ENCODE measurements at places on chromosomes 2 and 18. TPM values are rescaled to one million over a fixed set of nuclear protein-coding genes. Genes with fewer than 3 reads are reported as not detected.

DNA sequence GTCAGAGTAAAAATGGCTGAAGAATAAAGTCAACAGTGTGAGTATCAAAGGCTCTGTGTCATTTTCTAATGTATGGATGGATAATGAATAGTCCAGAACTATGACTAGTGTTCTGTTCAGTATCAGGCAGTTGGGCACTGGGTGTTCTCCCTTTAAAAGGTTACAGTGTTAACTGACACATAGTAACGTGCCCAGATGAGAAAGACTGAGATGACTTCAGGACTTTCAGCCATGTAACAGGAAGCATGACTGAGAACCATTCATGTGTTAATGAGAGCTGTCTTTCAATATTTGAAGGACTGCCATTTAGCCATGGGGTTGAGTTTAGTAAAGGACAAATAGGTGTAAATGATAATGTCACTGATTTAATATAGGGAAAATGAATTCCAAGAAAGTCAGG, 187.1 kb downstream of the GULP1 start:
- no peaks in the 10 kb centered on the region for H3K36me3 ChIP-seq
- no peak for DNase-seq
- H3K27me3 ChIP-seq: no peaks in the 10 kb centered on the region

Gene TMEM17
- 0.86 TPM for total RNA-seq

GRCh38 chr2:20657522-20658235, 6.8 kb upstream of the HS1BP3 start:
- no peaks in the 10 kb centered on the region for H3K4me1 ChIP-seq
- no peaks in the 10 kb centered on the region for H3K36me3 ChIP-seq
- H3K4me3 ChIP-seq: no peak overlapping the region
- H3K27ac ChIP-seq: no peak overlapping the region
- H3K27me3 ChIP-seq: no peaks in the 10 kb centered on the region

DNA sequence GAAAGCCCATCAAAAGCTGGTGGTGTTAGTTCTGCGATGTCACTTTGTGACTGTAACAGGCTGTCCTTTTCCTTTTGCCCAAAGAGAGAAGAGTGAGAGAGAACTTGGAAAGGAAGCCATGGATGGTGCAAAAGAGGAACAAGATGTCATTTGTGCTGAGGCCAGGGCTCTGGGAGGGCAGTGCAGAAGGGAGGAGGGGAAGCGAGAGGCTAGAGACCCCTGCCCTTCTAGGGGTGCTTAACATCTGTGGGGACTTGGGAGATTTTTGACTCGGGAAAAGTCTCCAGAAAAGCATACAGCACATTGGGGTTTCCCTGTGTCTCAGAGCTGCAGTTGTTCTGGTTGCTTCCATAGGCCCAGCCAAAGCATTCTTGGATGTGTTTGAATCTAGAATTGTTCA, 49.6 kb downstream of the ZBTB7C start:
- H3K27me3 ChIP-seq: no peaks in the 10 kb centered on the region
- no peaks in the 10 kb centered on the region for H3K4me1 ChIP-seq
- H3K36me3 ChIP-seq: no peaks in the 10 kb centered on the region
- H3K27ac ChIP-seq: no peak overlapping the region

- DNase-seq: no peak
- H3K27me3 ChIP-seq: no peaks in the 10 kb centered on the region
- H3K4me3 ChIP-seq: no peak overlapping the region
- no peak overlapping the region for H3K27ac ChIP-seq
- peaks cover 10% of the 10 kb centered on the region for H3K4me1 ChIP-seq
- H3K36me3 ChIP-seq: no peaks in the 10 kb centered on the region
Observed at GRCh38 chr2:223890721-223891120, 53.3 kb upstream of the AP1S3 start.
